ENCODE measurements at places on chromosomes 12 and 14. TPM values are rescaled to one million over a fixed set of nuclear protein-coding genes. Genes with fewer than 3 reads are reported as not detected.

Gene CLEC2B
- total RNA-seq = not detected

DNA sequence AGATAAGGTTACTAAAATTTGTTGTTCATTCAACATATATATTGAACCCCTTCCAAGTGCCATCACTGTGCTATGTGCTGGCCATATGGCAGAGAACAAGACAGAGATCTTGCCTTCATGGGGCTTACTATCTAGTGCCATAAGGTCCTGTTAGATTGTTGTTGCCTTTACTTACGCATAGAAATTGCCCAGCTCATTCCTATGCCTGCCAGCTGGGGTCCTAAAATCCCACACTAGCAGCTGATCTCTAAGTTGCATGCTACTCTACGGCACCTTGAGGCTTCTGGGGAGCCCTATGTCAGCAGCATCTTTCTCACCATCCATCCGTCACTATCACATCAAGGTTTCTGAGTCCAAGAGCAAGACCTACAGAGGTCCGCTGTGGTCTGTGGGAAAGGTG is 1.4 kb upstream of the KCNK10 start:
- H3K36me3 ChIP-seq = no peaks in the 10 kb centered on the region
- peaks cover 1% of the 10 kb centered on the region for H3K27me3 ChIP-seq
- DNase-seq = no peak
- no peak overlapping the region for H3K4me3 ChIP-seq
- H3K27ac ChIP-seq = no peak overlapping the region
- peaks cover 7% of the 10 kb centered on the region for H3K4me1 ChIP-seq

- no peaks in the 10 kb centered on the region for H3K36me3 ChIP-seq
- H3K27ac ChIP-seq = no peak overlapping the region
- DNase-seq = no peak
- H3K4me1 ChIP-seq = no peaks in the 10 kb centered on the region
Measured at GRCh38 chr12:25328072-25328712, 77.5 kb upstream of the KRAS start.

- H3K27me3 ChIP-seq = no peaks in the 10 kb centered on the region
- H3K27ac ChIP-seq = peak overlapping the region; percentile 95
- H3K4me1 ChIP-seq = peaks cover 52% of the 10 kb centered on the region
Measured at GRCh38 chr12:14256121-14256520, 109.4 kb upstream of the ATF7IP start.

- no peak for DNase-seq
- H3K4me1 ChIP-seq = no peaks in the 10 kb centered on the region
- H3K36me3 ChIP-seq = no peaks in the 10 kb centered on the region
- H3K4me3 ChIP-seq = no peak overlapping the region
- no peak overlapping the region for H3K27ac ChIP-seq
Measured at GRCh38 chr14:29885988-29886387, 41.7 kb downstream of the PRKD1 start.

DNA sequence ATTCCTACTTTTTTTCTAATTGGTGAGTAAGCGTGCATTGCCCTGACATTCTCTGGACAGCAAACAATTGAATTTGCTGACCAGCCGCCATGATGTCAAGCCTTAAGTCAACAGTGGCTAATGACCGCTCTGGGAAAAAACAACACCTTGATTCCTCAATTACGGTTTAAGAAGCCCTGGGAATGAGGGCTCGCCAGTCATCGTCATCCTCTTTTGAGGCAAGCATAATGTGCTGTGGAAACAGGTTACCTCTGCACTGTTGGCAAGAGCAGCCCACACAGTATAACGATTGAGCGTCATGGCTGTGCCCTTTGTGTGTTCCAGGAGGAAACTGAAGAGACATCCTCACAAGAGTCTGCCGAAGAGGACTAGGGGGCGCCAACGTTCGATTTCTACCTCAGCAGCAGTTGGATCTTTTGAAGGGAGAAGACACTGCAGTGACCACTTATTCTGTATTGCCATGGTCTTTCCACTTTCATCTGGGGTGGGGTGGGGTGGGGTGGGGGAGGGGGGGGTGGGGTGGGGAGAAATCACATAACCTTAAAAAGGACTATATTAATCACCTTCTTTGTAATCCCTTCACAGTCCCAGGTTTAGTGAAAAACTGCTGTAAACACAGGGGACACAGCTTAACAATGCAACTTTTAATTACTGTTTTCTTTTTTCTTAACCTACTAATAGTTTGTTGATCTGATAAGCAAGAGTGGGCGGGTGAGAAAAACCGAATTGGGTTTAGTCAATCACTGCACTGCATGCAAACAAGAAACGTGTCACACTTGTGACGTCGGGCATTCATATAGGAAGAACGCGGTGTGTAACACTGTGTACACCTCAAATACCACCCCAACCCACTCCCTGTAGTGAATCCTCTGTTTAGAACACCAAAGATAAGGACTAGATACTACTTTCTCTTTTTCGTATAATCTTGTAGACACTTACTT is 138.9 kb downstream of the HMGA2 start:
- no peaks in the 10 kb centered on the region for H3K27me3 ChIP-seq
- peaks cover 19% of the 10 kb centered on the region for H3K36me3 ChIP-seq
- peak; percentile 47 for DNase-seq
- H3K4me1 ChIP-seq = peaks cover 27% of the 10 kb centered on the region
- H3K27ac ChIP-seq = no peak overlapping the region

- H3K27ac ChIP-seq = no peak overlapping the region
- no peak overlapping the region for H3K4me3 ChIP-seq
- H3K4me1 ChIP-seq = no peaks in the 10 kb centered on the region
- DNase-seq = no peak
Measured at GRCh38 chr12:131007031-131007739, 53.5 kb downstream of the ADGRD1 start.

DNA sequence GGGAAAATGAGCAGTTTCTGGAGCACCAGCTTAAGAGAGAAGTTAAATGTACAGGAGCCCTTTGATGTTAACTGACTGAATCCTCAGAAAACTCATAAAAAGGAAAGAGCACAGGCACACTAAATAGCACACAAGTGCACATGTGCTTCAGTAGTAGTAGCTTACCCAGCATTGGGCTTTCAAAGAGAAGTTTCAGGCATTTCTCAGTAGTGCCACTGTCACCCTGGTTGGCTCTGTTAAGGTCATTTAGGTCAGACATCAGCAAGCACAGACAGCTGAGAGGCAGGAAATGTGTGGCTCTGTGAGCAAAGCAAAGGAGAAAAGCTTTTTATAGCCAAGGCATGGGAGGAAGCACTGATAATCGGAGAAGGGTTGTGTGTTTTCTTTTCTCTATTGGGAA is 96.3 kb upstream of the HIF1A start:
- H3K4me1 ChIP-seq = peaks cover 52% of the 10 kb centered on the region
- no peak for DNase-seq
- no peaks in the 10 kb centered on the region for H3K36me3 ChIP-seq
- no peaks in the 10 kb centered on the region for H3K27me3 ChIP-seq
- H3K27ac ChIP-seq = no peak overlapping the region

DNA sequence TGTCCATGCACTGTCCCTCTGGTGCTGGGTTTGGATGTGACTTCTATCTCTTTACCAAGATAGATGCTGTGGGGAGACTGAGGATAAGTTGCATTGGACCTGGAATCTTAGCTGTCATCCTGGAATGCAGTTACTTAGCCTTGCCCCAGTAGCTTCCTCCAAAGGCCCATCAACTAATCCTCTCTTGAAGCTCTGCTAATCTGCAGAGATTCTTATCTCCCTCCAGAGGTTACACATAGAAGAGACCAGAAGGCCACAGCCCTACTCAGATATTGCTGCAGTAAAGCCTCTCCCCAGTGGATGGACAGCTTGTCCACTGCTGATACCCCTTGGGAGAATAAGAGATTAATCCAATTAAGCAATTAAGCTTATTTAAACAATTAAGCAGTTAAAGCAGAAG is 867.2 kb downstream of the BCL11B start:
- H3K27ac ChIP-seq = no peak overlapping the region
- no peaks in the 10 kb centered on the region for H3K4me1 ChIP-seq
- DNase-seq = no peak
- no peaks in the 10 kb centered on the region for H3K36me3 ChIP-seq
- no peak overlapping the region for H3K4me3 ChIP-seq

DNA sequence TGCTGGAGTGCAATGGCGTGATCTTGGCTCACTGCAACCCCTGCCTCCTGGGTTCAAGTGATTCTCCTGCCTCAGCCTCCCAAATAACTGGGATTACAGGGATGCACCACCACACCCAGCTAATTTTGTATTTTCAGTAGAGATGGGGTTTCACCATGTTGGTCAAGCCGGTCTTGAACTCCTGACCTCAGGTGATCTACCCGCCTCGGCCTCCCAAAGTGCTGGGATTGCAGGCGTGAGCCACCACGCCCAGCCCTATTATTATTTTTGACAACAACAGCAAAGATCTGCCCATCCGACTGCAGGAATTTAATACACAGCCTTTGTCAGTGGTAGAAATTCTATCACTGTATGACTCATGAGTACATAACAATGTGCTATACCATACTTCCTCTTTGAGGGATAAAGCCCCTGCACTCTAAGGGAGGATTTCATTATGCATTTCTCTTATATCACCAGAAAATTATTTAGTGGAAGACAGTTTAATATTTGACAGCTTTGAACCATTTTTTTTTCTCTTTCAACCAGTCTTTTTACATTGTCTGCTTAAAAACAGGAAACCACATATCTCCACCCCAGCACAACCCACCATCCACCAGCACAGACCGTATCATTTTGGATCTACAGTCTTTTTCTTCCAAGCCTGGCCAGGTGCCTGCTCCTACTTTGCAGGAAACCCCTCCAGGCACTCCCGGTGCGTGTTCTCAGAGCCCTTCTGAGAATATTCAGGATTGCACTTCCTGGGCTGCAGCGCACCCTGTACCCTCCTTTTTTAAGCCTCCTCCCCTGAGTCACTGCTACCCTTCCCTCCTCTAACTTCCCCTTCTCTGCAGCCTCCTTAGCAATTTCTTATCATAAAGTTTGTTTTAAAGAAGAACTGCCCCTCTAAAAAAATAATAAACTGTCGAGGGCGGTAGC is 594 bp downstream of the ARHGDIB start:
- peak overlapping the region; percentile 66 for H3K4me3 ChIP-seq
- H3K27ac ChIP-seq = peak overlapping the region; percentile 60
- no peaks in the 10 kb centered on the region for H3K36me3 ChIP-seq
- peak; percentile 30 for DNase-seq
- peaks cover 11% of the 10 kb centered on the region for H3K4me1 ChIP-seq

DNA sequence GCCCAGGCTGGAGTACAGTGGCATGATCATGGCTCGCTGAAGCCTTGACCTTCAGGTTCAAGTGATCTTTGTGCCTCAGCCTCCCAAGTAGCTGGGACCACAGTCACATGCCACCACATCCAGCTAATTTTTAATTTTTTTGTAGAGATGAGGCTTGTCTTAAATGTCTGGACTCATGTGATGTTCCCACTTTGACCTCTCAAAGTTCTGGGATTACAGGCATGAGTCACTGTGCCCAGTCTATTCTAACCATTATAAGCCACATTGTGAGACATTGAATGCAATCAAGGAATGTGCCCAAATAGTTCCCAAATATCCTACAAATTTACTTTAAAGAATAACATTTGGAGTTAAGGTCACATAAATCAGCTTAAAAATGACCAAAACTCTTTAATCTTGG is 130.7 kb upstream of the ARID2 start:
- H3K4me1 ChIP-seq = no peaks in the 10 kb centered on the region
- no peaks in the 10 kb centered on the region for H3K36me3 ChIP-seq
- H3K27ac ChIP-seq = no peak overlapping the region
- no peaks in the 10 kb centered on the region for H3K27me3 ChIP-seq
- no peak overlapping the region for H3K4me3 ChIP-seq

Gene RNU6-7
- not detected for total RNA-seq

Gene HNF1A
- 8.4 TPM for total RNA-seq

DNA sequence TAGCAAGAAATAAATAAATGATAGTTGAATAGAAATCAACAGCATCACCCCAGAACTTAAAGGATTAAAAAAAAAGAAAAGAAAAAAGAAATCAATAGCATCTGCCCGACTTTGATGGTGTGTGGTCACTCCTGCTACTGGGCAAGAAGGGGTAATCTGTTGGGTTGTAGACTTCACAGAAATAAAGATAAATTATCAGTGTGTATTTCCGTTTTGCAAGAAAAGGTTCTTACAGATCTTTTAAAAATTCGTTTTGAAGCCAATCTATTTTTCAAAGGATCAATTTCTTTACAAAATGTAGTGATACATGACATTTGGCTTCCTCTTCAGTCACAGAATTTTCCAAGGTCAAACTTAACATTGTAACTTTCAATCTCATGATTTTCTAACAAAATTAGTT is 448.9 kb upstream of the FAR2 start:
- H3K36me3 ChIP-seq = no peaks in the 10 kb centered on the region
- H3K4me1 ChIP-seq = no peaks in the 10 kb centered on the region
- no peak overlapping the region for H3K27ac ChIP-seq
- no peaks in the 10 kb centered on the region for H3K27me3 ChIP-seq

- H3K4me1 ChIP-seq = no peaks in the 10 kb centered on the region
- H3K36me3 ChIP-seq = no peaks in the 10 kb centered on the region
Measured at GRCh38 chr12:29534935-29535334, 37.4 kb upstream of the OVCH1 start.

- H3K4me1 ChIP-seq = no peaks in the 10 kb centered on the region
- no peak for DNase-seq
- H3K4me3 ChIP-seq = no peak overlapping the region
- H3K27me3 ChIP-seq = peaks cover 92% of the 10 kb centered on the region
- no peaks in the 10 kb centered on the region for H3K36me3 ChIP-seq
Measured at GRCh38 chr14:104339829-104340228, 201.4 kb downstream of the KIF26A start.

DNA sequence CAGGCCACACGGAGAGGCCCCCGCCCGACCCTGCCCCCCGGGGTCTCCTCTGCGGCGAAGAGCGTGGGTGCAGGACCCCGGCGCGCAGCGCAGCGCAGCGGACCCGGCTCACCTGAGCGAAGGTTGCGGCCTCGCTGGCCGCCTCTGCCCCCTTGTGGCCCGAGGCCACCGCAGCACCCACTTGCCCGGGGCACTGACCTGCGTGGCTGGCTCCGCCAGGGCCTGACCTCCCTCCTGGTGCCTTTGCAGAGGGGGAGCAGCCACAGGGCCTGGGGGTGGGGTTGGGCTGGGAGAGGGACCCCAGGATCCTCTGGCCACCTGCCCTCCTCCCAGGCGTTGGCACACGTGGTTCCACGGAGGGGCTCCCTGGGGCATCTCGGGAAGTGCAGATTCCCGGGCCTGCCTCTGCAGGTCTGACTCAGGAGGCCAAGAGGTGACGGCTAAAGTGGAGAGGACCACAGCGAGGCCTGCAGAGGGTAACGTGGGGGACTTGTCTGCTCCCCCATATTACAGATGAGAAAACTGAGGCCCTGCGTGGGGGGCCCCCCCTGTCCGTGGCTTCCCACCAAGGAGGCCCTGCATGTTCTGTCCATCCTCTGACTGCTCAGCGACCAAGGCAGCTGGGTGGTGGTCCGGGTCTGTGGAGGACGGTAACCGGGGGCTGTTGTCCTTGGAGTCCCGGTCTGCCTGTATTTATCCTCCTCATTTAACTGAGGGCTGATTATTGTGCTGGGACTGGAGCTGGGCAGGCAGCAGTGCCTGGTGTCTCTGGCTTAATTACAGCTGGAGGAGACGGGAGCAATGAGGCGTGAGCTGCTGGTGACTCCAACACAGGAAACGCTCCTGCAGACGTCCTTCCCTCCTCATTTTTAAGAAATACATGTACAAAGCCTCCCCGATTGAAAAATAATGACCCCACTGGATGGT is 67.9 kb upstream of the BEGAIN start:
- H3K27ac ChIP-seq = no peak overlapping the region
- peaks cover 14% of the 10 kb centered on the region for H3K27me3 ChIP-seq

Gene VASH1
- total RNA-seq = 1.2 TPM
